CD4-positive, alpha-beta T cell treated with Interleukin-12 subunit alpha and Interleukin-12 subunit beta, for 1 hour (primary cell): ENCODE measurements at places on chromosomes 16 and 17.

DNA sequence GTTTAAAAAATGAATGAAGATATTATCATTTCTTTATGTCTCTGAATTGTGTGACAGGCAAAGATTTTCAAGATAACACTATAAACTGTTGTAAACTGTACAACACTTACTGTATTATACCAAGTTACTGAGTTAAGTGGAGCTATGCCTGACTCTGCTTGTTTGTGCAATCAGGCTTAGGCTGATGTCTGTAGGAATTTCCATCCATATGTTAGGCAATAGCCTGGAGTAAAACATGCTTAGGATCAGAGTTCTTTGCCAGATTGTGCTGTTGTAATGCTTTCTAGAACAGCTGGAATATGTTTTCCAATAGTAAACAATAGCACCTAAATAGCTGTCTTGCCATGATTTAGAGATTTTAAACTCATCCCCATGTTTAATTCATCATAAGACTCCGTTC lies 1496.7 kb downstream of the CDH11 start:
- DNase-seq = no peak

- peak; percentile 19 for DNase-seq
Observed at GRCh38 chr16:27491894-27492587, 57.7 kb downstream of the GTF3C1 start.

DNA sequence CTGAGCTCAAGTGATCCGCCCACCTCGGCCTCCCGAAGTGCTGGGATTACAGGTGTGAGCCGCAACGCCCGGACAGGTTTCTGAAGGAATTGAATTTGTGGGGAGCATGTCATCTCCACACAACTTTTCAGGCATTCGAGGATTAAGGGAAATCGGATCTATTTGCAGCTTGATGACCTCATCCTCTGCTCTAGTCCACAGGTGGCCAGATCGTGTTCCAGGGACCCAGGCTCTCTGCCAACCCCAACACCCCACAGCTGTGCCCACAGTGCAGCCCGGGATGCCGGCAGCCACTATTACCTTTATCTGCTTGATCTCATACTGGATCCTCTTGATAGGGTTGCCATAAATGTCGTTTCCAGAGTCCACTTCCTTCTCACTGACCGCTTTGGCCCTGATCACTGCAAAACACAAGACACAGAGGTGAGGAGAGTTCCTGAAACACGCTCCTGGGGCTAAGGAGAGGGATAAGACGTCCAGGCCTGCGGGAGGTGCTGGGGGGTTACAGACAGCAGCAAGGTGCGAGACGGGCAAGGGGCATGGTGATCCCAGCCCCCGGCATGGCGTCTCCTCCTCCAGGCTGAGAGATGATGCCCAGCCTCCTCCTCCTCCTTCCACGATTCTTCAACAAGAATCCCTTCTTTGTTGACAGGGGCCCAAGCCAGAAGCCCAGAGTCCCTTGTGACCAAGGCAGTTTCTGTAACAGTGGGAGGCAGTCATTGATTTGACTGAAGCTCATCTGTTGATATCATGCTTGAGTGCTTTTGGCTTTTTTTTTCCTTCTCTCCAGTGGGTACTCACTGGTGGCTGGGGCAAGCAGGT lies 29.3 kb downstream of the CEP295NL start:
- DNase-seq = no peak

- no peak for DNase-seq
Observed at GRCh38 chr16:51557670-51558069, 406.6 kb upstream of the SALL1 start.
